ENCODE measurements at places on chromosomes 16 and 17.

DNA sequence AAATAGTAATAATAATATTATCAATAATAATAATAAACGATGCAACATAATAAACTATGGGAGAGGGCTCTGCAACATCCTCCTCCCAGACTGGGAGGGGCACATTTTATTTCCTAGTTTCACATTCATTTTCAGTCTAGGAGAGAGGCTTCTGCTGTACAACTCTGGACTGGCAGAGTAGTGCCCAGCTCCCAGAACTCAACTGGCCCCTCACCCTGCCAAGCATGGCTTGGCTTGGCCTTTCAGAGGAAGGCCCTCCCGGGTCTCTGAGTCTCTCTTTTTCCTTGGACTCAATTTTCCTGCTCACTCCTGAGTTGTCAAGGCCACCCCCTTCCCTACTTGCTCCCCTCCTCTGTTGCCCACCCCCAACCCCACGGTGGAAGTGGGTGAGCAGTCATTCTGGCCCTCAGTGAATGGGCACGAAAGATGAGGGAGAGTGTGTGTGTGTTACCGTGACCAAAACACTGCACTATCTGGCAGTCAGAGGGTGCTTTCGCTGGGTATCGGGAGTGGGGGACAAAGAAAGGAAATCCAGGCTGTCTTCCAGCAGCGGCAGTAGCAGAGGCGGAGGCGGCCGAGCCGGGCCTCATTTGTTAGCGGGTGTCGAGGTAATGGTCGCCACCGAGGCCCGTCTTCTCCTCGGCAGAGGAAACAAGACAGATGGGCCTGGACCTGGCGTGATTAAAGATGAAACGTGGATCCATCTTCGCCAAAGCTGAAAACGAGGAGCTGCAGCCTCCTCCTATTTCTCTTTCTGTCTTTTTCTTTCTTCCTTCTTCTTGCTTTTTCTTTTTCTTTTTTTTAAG, 2.3 kb downstream of the HOXB4 start:
- DNase-seq: no peak

DNA sequence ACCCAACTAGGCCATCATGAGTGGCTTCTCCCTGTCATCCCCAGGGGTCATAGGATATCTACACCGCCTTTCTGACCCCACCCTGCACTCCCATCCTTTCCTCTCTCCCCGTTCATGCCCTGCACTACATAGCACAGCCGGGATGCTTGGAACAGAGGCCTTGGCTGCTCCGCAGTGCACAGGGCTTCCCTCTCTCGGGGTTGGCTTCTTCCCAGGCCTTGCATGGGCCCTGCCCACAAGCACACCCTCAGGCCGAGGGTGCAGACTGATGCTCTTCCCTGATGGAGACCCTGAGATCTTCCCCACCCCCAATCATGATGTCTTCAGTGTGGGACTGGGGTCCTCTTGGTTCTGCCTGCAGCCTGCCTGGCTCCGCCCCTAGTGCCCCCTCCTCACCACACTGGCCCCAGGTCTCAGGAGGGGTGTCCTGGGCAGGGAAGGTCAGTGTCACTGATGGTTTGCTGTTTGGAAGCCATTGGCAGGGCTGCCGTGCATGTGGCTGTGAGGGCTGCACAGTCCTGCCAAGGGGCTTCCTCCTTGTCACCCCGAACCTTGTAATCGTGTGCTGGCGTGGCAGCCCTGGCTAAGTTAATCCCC, 14.3 kb upstream of the NAGLU start:
- DNase-seq: no peak

DNA sequence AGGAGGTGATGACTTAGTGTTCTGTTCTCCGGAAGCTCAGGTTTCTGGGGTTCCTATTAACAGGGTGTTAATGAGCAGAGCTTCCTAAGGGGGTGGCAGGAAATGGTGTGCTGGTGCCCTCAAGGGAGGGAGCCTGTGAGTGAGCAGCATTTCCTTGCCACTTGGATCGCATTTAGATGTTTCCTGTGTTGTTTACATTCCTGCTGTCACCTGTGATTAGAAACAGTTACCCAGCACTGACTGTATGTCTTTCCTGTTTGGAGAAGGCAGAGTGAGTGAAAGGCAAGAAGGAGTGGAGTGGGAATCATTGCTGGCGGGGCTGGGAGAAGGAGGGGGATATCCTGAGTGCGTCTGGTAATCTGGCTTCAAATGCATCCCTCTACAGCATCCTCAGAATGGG, 214.6 kb downstream of the CCDC182 start:
- DNase-seq: no peak

GRCh38 chr16:5041600-5042133, 7.9 kb upstream of the NAGPA start:
- no peak for DNase-seq

GRCh38 chr16:886802-887731, 83.7 kb downstream of the LMF1 start:
- no peak for DNase-seq

DNA sequence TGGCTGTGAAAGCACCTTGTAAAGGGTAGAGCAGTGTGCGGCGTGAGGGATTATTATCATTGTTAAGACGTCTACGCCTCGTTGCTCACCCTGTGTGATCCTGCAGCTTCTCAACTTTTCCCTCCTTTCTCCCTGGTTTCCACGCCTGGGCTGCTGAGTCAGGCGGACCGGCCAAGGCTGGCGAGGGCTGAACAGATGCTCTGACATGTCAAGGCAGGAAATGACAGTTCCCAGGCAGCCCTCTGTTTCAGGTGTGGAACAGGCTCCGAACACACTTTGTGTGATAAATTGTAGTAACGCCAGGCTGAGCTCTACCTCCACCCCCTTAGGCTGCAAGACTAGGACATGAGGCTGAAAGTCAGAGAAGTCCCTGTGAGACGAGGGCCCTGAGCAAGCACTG, 46.0 kb upstream of the TBX2 start:
- no peak for DNase-seq

DNA sequence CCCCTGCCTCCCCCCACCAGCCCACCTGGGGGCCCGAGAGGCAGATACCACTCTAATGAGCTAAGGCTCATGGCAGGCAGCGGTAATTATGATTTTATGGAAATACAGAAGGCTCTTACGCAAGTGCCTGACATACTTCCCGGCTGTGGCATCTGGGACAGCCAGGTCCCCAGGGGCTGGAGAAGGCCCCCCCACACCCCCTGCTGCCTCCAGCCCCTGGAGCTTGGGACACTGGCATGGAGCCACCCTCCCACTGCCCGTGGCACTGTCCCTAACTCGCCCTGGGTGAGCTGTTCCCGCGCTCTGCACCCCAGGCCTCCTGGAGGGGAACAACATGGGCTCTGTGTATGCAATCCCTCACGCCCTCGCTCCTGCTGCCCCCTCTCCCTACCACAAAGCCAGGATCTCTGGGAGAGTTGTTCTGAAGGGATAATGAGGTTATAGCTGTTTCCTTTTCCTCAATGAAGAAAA, 5.4 kb upstream of the STAC2 start:
- DNase-seq: no peak

DNA sequence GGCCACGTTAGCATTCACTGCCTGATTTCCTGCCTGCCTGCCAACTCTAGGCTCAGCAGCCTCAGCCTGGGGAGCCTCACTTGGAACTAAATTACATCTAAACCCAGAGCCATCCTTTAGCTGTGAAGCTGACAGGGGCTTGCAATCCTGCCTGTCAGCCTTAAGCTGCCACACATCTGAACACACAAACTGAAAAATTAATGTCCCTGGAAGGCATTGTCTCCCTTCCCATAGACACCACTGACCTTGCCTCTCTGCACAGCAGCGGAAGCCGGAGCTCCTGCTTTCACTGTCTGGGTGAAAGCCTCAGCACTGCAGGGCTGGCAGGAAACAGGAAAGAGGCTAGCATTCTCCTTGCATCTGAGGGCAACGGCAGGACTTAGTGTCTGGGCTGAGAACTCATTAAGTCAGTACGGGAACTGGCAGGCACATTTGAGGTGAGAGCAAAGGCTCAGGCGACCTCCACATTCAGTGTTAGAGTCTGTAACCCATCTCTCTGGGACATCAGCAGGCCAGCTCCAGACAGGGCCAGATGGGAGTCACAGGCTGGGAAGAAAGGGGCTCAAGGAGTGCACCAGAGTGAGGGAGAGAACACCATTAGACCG, 452.4 kb upstream of the C16orf82 start:
- no peak for DNase-seq

GRCh38 chr16:68385371-68385770, 62.9 kb downstream of the SMPD3 start:
- DNase-seq: no peak

- DNase-seq: no peak
Observed at GRCh38 chr17:59757470-59757869, 50.0 kb downstream of the VMP1 start.

GRCh38 chr17:65061646-65062045, 5.1 kb upstream of the GNA13 start:
- DNase-seq: no peak

- DNase-seq: no peak
Observed at GRCh38 chr17:72916991-72917390, 175.5 kb downstream of the SLC39A11 start.

DNA sequence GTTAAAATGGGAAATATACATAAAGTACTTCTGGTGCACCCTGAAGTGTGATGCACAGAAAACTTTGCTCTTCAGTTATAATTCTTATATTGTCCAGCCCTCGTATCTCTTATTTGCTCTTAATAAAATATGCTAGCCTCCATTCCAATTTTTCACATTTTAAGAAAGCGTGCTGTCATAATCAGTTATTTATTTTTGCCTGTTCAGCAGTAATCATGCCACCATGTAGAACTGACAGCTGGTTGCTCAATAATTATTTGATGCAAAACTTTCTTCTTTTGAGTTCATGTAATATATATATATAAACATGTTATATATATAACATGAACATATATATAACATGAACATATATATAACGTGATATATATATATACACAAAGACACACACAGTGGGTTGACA, 294.6 kb downstream of the CNTNAP4 start:
- no peak for DNase-seq

DNA sequence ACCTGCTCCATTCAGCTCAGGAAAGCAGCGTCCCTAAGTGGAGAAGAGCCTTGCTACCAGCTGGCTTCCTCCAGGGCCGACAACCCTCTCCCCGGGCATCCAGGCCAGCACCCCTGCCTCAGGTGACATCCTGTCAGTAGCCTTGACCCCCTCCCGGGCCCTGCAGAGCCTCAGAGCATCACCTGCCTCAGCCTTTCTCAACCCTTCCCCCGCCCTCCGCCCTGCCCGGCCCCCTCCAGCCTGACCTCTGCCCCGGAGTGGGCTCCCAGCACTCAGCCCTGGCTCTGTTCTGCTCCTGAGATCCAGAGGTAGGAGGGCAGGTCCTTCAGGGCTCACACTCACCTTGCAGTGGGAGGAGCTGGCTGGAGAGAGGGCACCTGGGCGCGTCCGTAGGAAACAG, 73.8 kb upstream of the METRNL start:
- no peak for DNase-seq

- DNase-seq: no peak
Observed at GRCh38 chr16:4140652-4141051, 24.4 kb upstream of the ADCY9 start.

DNA sequence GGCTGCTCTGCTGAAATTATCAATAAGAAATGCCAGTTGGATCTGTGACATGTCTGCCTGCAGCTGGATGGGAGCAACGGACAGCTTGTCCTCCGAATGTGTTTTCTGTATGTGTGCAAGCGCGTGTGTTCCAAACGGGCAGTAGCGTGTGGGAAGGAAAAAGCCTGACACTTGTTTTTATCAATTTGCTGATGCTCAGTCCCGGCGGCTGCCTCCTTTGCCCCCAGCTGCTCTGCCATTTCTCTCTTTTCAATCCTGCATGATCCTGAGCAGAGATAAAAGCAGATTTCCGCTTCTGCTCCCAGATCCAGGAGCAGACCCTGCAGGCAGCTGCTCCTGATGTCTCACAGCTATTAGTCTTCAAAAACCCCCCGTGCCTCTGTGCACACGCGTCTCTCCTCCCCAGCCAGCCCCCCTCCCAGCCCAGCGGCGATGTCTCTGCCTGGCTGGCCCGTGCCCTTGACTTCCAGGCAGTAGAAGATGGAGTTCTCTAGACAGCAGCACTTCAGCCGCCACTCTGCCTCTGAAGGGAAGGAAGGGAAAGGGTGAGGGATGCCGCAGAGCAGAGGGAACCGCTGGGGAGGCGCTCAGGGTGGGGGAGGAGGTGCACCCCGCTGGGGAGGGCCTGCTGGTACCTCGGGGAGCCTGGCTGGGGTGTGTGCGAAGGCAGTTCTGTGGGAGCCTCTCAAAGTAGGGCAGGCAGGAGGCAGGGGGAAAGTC, 4.1 kb downstream of the PRCD start:
- DNase-seq: no peak

GRCh38 chr16:12026741-12027490, 50.4 kb downstream of the SNX29 start:
- no peak for DNase-seq

DNA sequence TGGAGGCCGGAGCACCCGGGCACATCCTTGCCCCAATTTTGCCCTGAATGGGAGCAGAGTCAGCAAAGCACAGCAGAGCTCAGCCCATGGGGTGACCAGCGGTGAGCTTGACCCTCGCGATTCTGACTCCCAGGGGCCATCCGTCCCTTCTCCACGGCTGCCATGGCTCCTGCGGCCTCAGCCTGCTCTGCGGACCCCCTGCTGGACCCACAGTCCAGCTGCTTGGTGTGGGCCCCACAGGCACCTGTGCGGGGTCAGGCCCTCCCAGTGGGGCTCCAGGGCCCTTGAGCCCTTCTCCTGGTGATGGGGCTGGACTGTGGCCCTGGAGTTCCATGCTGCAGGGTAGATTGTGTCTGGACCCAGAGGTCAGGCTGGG, 144.2 kb downstream of the ENGASE start:
- DNase-seq: no peak

GRCh38 chr17:75308732-75309629, 19.7 kb upstream of the SLC25A19 start:
- DNase-seq: no peak

GRCh38 chr16:58026705-58027160, 1.2 kb downstream of the MMP15 start:
- peak; percentile 13 for DNase-seq

- no peak for DNase-seq
Observed at GRCh38 chr17:3688852-3689261, 7.1 kb downstream of the P2RX5 start.

- peak; percentile 98 for DNase-seq
Observed at GRCh38 chr17:77331301-77331864, 190.6 kb downstream of the SEC14L1 start.

- DNase-seq: no peak
Observed at GRCh38 chr16:50617646-50618184, 63.4 kb downstream of the SNX20 start.

DNA sequence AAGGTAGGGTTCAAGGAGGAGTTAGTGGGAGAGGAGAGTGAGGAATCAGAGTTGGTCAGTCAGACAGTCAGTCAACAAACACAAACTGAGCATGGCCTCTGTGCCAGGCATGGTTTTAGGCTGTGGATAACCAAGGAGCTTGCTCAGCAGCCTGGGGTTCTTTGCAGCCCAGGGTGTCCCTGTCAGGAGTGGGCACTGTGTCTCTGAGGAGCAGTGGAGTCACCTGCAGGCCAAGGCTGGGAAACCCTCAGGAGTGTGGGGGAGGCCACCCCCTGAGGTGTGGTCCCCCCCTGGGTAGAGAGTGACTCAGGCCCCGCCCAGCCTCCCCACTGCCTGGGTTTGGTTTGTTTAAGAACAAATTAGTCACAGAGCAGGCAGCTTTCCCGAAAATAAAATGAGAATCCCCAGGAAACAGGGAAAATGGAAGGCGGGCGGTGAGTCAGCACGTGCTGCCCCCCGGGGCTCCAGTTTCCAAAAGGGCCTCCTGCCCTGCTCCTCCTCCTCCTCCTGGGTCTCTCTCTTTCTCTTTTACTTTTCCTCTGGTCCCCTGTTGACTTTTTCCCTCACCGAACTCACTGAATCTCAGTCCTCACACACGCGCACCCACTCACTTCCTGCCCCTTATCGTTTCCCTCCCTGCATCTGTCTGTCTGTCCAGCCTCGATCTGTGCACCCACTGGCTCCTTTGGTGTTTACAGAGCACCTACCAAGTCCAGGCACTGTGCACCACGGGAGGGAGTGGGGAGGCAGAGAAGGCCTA, 44.3 kb downstream of the SOCS3 start:
- peak; percentile 72 for DNase-seq

Measured in activated naive CD8-positive, alpha-beta T cell treated with anti-CD3 and anti-CD28 coated beads, Interleukin-2, amount 50 U/mL, for 24 hours (primary cell).